RWPE1 (cell line): ENCODE measurements at places on chromosomes 11 and 22.

GRCh38 chr22:33209930-33210784 is 152.0 kb upstream of the SYN3 start:
- DNase-seq: peak; percentile 46

GRCh38 chr11:94417386-94417987 is 16.3 kb upstream of the GPR83 start:
- DNase-seq: no peak

- no peak for DNase-seq
These were observed 37.5 kb upstream of the LYVE1 start for GRCh38 chr11:10605941-10606381.

GRCh38 chr11:102317768-102318103 is 452 bp downstream of the BIRC3 start:
- no peak for DNase-seq

- DNase-seq: no peak
These were observed 5.6 kb downstream of the DDB2 start for GRCh38 chr11:47220401-47220821.

DNA sequence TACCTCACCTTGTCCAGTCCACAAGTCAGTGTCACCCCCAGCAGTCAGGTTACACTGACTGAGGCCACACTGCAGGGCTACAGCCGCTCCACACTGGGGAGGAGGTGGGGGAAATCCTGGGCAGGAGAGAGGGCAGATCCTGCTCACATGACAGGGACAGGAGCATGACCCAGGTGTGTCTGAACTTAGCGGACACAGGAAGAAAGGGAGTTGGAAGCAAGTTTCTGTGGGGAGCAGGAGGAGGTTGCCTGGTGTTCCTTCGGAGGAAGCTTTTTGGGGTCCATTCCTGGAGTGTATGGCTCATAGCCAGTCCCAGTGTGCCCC is 5.9 kb downstream of the MMP11 start:
- no peak for DNase-seq

- DNase-seq: peak; percentile 7
These were observed 1.7 kb downstream of the EP300 start for GRCh38 chr22:41094041-41094593.

DNA sequence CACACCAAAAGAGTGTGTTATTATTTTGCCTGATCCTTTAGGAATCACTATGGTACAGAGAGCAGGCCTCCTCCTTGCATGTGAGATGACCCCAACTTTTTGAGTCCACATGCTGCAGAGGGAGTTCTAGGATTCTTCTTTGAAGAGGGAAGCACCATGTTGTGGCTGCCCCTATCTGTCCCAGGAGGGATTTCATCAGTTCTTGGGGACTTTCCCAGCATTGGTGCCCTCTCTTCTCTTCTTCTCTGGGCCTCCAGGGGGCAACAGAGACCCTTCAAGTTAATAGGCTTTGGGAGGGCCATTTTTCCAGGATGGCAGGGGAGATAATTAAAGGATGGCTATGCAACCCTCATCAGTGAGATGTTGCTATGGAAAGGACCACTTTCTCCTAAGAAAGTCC is 3.6 kb downstream of the MMP1 start:
- no peak for DNase-seq

DNA sequence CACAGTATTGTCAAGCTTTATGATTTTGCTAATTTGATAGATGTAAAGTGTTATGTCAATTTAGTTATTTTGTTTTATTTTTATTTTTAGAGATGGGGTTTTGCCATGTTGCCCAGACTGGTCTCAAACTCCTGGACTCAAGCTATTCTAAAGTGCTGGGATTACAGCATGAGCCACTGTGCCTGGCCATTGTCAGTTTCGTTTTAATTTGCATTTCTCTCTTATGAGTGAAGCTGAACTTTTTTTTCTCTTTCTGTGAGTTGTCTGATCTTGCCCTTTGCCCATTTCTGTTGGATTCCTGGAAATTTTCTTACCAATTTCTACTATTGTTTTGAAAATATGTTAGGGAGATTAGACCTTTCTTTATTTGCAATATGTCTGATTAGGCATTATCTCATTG is 15.5 kb downstream of the NEU3 start:
- DNase-seq: no peak

- no peak for DNase-seq
These were observed 28.7 kb upstream of the TRPC6 start for GRCh38 chr11:101612481-101612880.

DNA sequence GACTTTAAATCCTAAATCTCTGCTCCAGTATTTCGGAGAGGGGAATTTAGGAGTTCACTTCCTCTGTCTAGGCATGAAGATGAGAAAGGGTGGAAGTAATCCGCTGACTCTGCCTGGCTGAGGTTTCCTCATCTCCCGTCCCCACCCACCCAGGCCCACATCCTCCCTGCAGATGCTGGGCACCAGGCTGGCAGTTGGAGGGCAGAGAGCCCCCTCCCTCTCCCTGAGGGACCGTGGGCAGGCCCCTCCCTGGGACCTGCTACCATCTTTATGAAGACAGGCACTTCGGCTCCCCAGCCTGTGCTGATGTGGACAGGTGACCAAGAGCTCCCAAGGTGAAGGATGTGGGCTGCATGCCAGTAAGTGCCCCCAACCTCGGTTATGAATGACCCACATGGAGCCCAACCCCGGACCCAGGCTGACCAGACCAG is 6.7 kb downstream of the CASTOR1 start:
- DNase-seq: no peak

- DNase-seq: no peak
These were observed 26.0 kb downstream of the LRRC32 start for GRCh38 chr11:76644591-76644990.

GRCh38 chr11:33664827-33665226 is 35.8 kb downstream of the C11orf91 start:
- no peak for DNase-seq

DNA sequence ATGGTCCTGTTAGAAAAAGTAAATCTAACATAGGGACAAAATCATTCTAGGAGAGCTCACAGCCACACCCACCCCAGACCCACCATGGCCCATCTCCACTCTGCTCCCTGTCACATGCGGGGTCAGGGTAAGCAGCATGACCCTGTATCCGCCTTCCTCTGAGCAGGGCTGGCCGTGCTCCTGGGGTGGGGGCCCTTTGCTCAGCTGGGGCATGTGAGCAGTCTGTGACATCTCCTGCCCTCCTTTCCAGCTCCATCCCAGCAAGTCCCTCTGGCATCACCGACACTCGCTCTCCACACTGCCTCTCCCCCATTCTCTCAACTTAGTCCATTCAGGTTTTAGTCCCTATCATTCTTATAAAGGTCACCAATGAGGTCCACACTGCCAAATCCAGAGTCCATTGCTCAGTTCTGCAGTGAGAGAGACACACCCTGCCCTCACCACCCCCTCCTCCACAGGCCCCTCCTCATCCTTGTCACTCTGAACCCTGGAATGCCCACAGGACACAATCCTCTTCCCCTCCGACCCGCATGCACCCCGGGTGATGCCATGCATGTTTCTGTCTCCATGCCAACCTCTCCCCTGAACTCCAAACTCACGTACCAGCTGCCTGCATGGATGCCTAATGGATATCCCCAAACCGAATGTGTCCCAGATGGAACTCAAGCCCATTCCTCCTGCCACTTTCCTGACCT is 65.1 kb upstream of the PITPNB start:
- no peak for DNase-seq

DNA sequence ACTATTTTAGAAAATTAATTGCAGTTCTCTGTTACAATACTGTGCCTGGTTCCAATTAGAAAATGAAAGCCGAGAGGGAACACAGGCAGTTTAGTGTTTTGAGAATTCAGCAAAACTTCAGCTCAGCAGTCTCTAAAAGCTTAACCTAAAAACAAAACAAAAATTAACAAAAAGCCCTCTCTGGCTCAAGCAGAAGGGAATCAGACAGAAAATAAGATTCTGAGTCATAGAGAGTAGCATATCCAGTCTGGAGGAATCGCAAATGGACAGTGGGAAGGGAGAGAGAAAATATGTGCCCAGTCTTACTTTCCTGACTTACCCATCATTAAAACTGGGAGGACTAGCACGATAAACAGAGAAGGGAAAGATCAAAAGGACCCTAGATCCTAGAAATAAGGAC is 38.1 kb upstream of the CHRM4 start:
- DNase-seq: no peak

DNA sequence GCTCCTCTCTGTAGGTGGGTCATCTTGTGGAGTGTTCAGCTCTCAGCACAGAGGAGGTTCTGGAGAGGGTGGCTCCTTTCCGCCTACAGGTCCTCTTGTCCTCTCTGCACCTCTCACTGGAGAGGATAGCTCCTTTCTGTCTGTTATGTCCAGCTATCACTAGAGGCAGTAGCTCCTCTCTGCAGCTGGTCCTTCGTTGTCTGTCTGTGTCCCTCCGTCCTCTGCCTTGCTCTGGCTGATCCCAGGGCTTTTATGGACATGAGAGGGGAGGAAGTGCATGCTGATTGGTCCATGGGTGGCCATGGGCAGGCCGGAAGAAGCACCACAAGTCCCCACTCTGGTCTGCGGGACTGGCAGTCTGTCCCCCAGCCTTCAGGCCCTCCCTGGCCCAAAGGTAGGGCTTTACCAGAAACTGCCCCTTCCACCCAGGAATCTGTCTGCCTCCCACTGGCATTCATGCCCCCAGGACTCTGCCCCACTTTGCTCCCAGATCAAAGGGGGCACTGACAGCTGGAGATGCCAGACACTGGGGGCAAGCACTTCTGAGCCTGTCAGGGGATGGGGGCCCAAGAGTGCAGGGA is 38.6 kb upstream of the CALCB start:
- DNase-seq: no peak

DNA sequence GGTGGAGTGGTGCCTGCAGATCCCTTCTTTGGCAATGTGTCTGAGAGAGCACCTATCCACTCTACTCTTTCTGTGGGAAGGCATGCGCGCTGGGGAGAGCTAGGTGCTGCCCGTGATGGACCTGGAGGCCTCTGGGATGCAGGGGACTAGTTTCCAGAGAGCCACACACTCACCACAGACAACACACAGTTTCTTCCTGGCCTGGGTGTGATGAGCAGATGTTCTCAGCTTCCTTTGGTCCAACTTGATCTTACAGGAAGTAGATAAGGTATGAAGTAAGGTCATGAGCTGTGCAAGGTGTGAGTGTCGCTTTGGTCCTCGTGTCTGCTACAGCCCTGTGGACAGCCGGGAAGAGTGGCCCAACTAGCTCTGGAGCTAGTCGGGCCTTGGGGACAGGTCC is 27.3 kb upstream of the SUSD2 start:
- DNase-seq: no peak

DNA sequence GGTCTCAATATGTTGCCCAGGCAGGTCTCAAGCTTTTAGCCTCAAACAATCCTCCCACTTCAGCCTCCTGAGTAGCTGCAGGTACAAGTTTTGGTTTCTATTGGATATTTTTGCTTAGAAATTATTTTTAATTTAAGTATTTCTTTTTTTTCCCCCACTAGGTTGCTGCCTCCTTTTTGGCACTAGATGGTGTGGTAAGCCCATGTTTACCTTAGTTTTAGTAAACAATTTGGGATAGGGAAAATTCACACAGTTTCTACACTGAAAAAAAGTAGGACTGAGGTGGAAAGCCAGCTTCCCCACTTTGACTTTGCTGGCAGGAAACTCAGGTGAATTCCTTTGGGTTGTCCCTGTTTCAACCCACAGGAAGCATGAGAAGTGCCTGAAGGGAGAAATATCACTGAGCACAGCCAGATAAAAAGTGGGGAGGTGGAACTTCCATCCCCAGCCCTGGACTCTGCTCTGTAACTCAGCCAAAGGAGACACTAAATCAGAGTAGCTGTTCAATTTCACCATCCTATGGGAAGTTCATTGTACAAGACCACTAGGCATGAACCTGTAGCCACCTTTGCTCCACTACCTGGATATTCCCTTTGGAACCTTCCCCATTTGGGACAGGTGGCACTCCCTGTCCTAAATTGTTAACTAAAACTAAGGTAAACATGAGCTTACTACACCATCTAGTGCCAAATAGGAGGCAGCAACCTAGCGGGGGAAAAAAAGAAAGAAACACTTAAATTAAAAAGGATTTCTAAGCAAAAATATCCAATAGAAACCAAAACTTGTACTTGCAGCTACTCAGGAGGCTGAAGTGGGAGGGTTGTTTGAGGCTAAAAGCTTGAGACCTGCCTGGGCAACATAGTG is 154.4 kb upstream of the FAT3 start:
- no peak for DNase-seq

GRCh38 chr22:50490531-50491308 is 4.1 kb downstream of the MIOX start:
- no peak for DNase-seq

DNA sequence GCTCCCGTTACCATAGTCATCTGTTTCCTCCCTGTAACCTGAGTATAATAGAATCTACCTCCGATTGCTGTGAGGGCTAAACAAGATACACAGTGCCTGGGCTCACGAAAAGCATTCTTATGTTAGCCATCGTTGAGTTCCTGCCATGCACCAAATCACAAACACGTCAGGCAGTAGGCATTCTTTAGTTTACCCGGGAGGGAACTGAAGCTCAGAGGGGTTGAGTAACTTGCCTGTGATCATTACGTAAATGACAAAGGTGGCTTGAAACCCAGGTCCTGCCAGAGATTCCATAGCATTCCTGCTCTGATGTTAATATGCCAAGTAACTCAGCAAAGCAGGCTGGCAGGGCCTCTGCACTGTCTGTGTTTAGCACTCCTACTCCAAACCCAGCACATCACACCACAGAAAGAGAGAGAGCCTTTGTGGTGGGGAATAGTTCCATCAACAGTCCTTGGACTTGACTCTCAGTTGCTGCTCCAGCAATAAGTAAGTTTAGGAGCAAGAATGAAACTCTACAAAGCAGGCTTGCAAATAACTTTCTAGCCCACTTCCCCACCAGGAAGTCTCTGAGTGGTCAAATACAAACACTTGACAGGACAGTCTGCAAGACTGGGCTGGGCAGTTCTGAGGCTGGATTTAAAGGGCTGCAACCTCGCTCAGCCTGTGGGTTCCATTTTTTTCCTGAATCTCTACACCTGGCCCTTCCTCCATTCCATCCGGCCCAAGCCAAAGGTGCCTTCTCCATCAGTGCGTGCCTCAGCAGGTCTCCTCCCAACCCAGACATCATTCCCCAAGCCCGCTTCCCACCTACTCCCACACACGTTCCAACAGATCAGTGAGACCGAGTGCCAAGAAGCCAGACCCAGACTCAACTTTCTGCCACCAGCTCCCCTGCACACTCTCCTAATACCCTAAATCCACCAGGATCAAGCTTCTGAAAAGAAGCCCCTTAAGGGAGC is 1.1 kb downstream of the SCN2B start:
- peak; percentile 60 for DNase-seq

- no peak for DNase-seq
These were observed 2.8 kb downstream of the PISD start for GRCh38 chr22:31659246-31659645.
